ENCODE measurements at places on chromosomes 6 and 20. TPM values are rescaled to one million over a fixed set of nuclear protein-coding genes. Genes with fewer than 3 reads are reported as not detected.

- DNase-seq = no peak
Observed at GRCh38 chr6:13157293-13157692, 171.0 kb downstream of the TBC1D7 start.

SAMD10 gene
- 1.1 TPM for total RNA-seq

VGLL2 gene
- not detected for total RNA-seq

WFDC2 gene
- total RNA-seq = 57.7 TPM

DNA sequence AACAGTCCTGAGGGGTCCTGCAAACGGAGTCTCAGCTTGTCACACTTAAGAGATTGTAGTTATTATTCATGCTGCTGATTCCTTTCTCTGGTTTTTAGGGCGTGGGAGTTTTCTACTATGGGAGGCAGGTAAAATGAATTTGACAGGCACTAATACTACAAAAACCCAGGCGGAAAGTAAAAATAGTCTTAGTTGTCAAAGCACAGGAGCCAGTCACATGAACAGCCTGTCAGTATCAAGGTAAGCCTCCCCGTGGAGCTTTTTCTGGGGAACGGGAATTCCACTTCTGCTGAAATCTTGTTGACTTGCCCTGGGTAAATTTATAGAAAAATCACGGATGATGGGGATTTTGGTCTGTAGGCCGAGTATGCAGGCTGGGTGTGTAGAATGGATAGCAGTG lies 79.8 kb downstream of the SLC24A3 start:
- DNase-seq = no peak

GSTA1 gene
- not detected for total RNA-seq

PRR18 gene
- 0.95 TPM for total RNA-seq
